NCI-H345 (cell line): ENCODE measurements at places on chromosomes 2 and 18.

DNA sequence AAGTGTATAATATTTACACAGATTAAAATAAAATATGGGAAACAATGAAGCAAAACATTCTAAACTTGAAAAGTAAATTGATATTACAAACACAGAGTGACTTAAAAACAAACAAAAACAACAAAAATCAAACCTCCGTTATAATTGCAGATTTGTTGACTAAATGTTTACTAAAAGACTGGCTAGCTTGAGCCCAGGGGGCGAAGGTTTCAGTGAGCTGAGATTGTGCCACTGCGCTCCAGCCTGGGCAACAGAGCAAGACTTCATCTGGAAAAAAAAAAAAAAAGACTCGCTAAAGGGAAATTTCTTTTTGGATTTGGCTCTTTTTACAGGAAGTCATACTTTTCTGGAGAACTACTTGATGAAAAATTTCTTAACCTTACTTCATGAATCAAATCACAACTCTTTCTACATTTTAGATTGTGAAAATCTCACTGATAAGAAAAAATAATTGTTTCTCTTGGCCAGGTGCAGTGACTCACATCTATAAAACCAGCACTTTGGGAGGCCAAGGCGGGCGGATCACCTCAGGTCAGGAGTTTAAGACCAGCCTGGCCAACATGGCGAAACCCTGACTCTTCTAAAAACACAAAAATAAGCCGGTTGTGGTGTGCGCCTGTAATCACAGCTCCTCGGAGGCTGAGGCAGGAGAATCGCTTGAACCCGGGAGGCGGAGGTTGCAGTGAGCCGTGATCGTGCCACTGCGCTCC is 9.7 kb downstream of the TFPI start:
- DNase-seq: no peak

DNA sequence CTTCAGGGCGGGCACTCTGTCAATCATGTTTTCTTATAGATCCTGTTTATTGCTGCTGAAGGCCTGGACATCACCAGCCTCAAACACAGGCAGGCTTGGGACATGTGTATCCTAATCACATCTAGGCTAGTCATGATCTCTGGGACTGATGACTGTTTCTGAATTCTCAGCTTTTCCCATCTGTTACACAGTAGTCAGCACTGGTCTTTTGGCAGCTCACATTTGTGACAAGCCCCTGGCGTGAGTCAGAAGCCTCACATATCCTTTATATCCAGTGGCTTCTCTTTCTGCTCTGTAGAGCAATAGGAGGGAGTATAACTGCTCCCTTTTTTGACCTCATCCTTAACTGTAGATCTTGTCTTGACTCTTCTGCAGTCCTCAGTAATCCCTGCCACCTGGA is 4.5 kb downstream of the SEMA4F start:
- no peak for DNase-seq

- no peak for DNase-seq
Observed at GRCh38 chr2:102085238-102085637, 57.3 kb upstream of the IL1R1 start.

- peak; percentile 82 for DNase-seq
Observed at GRCh38 chr2:149033716-149034115, 4.8 kb upstream of the LYPD6B start.

GRCh38 chr2:239596253-239596652 is 195.4 kb upstream of the HDAC4 start:
- DNase-seq: no peak

GRCh38 chr18:79950515-79951341 is 725 bp downstream of the SLC66A2 start:
- DNase-seq: no peak

GRCh38 chr2:240280621-240281020 is 140.2 kb upstream of the OTOS start:
- no peak for DNase-seq

- no peak for DNase-seq
Observed at GRCh38 chr2:52343706-52344266, 1311.9 kb upstream of the NRXN1 start.

DNA sequence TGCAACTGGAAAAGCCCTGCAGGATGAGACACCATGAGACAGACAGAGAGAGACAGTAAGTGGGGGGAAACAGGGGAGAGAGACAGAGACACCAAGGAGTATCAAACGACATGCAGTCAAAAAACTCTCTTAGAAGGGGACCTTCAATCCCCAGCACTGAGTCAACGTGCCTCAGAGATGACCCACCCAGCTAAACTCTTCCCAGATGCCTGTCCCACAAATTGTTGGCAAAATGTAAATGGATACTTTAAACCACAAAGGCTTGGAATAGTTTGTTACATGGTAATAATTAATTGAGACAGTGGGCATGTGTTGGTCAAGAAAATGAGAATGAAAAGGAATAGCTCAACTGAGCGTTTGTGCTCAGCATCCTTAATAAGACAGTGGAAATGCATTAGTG is 98.3 kb downstream of the GRB14 start:
- no peak for DNase-seq

- no peak for DNase-seq
Observed at GRCh38 chr2:195214072-195214471, 443.0 kb upstream of the SLC39A10 start.

GRCh38 chr18:78813936-78814710 is 165.5 kb upstream of the SALL3 start:
- DNase-seq: peak; percentile 79

- no peak for DNase-seq
Observed at GRCh38 chr18:49071778-49072177, 121.0 kb upstream of the SMAD7 start.

DNA sequence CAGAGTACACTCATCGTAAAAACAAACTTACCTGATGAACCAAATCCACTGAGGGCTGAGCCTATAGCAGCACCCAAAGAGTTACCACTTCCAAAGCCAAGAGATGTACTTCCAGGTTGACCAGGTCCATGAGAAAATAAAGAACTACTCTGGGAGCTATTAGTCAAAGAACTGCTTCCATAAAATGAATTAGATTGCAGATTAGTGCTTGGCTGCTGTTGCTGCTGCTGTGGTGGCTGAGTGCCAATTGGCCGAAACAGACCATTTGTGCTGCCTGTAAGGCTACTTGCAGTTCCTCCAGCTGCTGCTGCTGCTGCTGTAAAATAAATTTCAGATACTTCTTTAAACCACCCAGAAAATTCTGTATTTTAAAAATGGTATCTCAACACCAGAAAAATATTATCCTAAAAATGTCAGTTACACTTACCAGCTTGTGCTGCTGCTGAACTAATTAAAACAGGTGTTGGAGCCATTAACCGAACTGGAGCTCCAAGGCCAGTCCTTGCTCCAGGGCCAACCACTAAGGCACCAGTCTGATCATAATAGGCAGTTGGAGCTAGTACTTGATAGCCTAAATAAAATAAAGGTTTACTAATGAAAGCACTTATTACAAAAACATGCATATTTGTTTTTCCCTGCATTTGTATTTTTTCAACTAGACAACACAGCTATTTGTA is 58.1 kb upstream of the SDC1 start:
- DNase-seq: no peak

GRCh38 chr2:208529796-208530195 is 123.2 kb downstream of the PTH2R start:
- DNase-seq: no peak

GRCh38 chr2:75600461-75601011 is 39.8 kb upstream of the EVA1A start:
- no peak for DNase-seq

DNA sequence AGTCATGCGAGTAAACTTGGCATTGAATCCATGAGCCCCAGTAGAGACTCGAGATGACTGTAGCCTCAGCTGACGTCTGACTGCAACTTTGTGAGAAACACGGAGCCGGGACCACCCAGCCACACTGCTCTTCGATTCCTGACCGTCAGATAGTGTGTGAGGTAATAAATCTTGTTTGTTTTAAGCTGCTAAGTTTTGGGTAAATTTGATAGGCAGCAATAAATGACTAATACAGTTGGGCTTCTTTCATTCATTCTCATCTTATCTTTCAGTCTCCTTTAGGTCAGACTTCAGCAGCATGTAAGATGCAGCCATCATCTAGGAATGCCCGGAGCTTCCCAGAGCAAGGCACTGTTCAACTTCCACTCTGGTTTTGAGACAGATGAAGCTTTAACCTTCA is 8.0 kb upstream of the KLHL29 start:
- no peak for DNase-seq

- DNase-seq: no peak
Observed at GRCh38 chr18:6449213-6449612, 34.5 kb upstream of the L3MBTL4 start.

DNA sequence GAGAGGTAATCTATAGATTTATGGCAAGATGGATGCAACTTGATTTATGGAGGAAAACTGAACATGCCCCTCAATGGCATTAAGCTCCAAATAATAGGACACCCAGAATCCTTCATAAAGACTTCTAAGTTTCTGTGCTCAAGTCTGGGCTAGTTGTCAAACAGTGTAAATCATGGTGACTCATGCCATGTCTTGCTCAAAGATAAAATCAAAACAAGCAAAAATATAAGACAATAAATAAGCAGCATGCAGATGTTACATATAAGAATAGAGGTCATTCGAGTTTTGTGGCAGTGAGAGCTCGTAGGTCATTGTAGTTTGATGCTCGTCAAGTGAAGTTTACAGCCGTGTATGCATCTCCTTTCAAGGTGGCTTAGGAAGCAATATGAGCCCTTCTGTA is 403.2 kb downstream of the THSD7B start:
- no peak for DNase-seq

GRCh38 chr2:12177455-12178288 is 431.2 kb downstream of the LPIN1 start:
- no peak for DNase-seq

- no peak for DNase-seq
Observed at GRCh38 chr2:197369228-197369932, 58.8 kb upstream of the ANKRD44 start.

DNA sequence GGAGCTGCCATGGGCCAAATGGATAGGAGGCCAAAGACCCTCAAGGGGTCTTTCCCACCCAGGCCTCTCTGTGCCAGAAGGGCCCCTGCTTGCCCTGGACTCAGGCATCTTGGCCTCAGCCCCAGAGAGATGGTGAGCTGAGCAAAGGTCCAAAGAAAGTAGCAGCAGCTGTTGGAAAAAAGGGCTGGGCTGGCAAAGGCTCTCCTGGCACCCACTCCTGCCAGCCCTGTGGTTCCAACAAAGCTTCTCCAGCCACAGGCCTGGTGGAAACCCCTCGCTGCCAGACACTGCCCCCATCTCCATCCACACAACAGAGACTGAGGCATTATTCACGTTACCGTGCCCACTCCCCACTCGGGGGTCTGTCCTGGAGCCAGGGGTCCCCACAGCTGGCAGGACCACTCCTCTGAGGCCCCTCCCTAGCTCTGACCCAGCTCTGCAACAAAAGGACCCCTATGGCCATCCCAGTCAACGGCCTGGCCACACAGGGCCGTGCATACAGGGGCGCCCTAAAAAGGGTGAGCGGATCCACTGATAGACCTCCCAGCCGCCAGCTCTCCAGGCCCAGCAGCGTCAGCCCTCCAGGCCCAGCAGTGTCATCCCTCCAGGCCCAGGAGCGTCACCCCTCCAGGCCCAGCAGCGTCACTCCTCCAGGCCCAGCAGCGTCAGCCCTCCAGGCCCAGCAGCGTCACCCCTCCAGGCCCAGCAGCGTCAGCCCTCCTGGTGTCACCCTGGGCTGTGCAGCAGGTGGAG is 10.1 kb downstream of the BIN1 start:
- no peak for DNase-seq

GRCh38 chr18:80157708-80158343 is 48.8 kb downstream of the ADNP2 start:
- peak; percentile 72 for DNase-seq

GRCh38 chr2:27264753-27265535 is 2.1 kb upstream of the SLC30A3 start:
- DNase-seq: peak; percentile 86

DNA sequence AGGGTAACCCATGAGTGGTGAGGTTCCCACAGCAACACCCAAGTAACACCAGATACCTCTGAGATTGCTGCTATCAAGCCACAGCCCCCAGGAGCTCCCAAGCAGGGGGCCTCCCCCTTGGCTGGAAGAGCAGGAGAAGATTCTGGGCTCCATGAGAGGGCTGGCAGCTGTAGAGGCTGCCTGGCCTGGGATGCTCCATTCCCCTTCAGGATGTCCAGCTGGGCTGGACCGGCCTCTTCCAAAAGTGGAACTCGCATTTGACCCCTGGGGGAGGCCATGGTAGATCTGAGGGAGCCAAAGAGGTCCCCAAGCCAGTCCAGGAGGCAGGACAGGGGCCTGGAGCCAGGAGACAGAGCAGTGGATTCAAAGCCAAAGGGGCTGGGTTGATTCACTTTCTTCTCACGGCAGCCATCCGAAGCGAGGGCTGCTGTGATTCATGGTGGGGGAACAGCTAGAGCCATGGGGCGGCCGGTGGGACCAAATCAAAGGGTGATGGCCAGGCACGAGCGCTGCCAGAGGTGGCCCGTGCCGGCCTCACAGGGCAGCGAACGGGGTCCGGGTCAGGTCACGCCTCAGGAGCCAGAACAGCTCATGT is 95.3 kb upstream of the ID2 start:
- DNase-seq: no peak

DNA sequence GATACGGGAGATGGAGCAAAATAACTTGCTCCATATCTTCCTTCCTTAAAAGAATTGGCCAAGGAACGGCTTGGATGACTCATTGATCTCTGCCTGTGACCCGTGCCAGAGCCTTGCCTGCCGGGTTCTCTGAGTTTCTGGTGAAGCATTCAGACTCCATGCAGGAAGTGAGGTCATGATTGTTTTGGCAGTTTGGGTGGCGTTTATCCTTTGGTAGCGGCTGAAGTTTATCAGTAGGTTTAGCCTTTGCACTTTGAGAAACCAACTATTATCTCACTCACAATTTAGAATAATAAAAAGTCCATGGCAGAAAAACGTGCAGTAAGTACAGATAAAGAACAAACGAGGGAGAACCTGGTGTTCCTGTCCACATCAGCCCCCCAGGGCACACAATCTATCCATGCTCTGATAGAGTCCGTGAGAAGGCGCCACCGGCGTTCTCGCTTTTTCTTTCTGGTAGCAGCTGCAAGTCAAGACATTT is 15.0 kb upstream of the CTAGE1 start:
- DNase-seq: no peak

DNA sequence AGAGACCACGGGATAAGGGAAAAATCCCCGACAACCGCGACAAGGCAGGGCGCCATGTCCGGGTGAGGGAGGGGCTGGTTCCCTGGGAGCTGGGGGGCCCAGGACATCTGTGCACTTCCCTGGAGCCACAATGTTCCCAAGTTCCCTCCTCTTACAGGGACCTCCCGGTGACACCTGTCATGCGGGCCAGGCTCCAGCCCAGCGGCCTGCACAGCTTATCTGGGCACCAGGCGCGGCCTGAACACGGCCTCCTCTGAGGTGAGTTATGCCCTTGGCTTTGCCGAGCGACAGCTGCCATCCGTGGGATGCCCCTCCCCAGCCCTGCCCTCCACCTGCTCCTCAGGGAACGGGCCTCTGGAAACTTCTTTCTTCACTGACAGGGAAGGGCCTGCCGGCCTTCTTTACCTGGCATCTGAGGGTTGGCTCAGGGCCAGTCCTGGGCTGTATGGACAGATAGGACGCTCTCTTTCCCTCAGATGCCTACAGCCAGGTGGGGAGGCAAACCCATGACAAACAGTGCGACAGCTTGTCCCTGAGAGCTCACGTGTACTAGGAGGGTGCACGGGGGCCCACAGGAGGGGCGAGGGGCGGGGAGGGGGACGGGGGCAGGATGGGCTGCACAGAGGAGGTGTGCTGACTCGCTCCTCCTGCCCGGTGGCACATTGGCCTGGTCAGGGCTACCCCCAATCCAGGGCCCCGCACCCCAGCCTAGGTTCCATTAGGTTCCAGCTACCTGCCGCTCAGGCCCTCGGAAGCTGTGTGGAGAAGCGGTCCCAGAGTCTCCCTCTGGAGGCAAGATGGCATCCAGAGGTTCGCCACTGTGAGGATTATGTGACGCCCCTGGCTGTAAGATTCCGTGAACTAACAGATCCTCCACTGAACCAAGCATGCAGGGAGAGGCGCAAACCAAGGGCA is 34.9 kb upstream of the HPCAL1 start:
- DNase-seq: peak; percentile 39
